ENCODE measurements at places on chromosomes 13 and 19.

- no peak for DNase-seq
Measured at GRCh38 chr19:29475469-29475868, 50.3 kb upstream of the VSTM2B start.

DNA sequence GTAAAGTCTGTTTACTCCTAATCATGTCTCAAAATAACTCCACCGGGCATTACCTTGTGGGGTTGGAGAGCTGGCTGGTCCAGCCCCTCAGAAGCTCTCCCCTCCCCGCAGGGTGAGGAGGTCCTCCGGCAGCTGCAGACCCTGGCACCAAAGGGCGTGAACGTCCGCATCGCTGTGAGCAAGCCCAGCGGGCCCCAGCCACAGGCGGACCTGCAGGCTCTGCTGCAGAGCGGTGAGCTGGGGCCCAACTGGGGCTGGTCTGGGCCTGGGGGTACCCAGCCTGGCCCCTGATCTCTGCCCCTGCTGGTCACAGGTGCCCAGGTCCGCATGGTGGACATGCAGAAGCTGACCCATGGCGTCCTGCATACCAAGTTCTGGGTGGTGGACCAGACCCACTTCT, 20.2 kb downstream of the HIPK4 start:
- DNase-seq, result no peak

GRCh38 chr13:113157206-113157928, 1.1 kb upstream of the PROZ start:
- DNase-seq, result no peak

- no peak for DNase-seq
Measured at GRCh38 chr13:84784443-84785153, 902.3 kb upstream of the SLITRK1 start.

DNA sequence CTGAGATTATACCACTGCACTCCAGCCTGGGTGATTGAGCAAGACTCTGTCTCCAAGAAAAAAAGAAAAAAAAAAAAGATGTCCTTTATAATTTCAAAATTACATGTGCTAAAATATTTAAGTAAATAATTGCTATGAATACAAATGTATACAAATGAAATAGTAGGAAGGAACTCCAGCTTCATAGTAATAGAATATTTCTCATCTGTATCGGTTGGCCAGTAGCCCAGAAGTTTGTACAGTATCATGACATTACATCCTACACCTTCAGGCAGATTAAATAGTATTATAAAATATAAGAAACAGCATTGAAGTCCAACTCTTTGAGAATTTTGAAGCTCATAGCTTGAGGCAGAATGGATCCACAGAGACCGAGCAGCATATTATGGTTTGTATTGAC, 36.5 kb upstream of the CLDN10 start:
- no peak for DNase-seq

- DNase-seq, result no peak
Measured at GRCh38 chr13:108777421-108778420, 148.3 kb downstream of the MYO16 start.

All from stimulated activated CD4-positive, alpha-beta T cell treated with anti-CD3 and anti-CD28 coated beads, Interleukin-1b, Interleukin-23, amount 100 ng/mL, for 1 hour (primary cell).